ENCODE measurements at places on chromosomes 7 and 10.
A peak's percentile ranks its signal among the peaks of the same experiment; 100 is the strongest.

GRCh38 chr10:95178797-95179196 is 15.2 kb upstream of the ACSM6 start:
- DNase-seq: no peak

- no peak for DNase-seq
Observed at GRCh38 chr10:14306190-14306589, 24.5 kb downstream of the FRMD4A start.

DNA sequence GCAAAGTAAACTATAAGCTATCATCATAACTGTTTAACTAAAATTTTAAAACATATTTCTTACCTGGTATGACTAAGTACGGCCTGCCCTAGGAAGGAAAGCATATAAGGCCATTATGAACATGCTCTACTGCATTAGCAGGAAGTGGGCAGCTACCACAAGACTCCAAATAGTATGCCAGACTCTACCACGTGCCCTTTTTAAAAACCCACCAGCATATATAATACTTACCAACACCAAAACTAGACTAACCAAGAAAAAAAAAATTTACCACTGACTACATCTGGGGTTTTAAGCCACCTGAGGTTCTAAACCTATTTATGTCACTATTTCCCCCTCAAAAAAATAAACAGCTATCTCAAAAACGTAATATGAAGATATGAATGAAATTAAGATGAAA is 30.1 kb downstream of the NUDCD3 start:
- DNase-seq: peak; percentile 84

DNA sequence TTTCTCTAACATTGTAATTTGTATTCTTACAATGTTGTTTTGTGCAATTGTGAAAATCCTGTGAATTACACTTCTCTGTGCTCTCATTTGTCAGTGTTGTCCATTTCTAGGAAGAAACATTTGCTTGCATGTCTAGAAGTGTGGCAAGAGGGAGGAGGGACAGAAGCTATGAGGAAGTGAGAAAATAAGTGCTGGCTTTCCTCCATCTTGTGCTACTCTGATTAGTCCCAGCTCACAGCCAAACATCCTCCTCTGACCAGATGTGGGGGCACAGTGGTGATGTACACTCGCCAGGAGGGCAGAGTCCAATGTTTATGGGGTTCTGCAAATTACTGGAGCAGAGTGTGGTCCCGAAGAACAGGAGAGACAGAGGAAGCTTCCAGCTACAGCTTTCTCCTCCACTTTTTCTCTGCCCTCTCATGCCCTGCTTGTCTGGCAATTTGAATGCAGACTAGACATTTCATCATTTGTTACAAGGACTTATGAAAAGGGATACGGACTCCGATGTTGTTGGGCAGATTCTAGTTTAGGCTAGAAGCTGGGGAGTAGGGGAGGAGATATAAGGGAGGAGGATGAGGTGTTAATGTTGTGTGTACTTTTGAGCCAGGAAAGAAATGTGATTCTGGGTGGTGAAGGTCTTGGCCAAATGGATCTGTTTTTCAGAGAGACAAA is 131.0 kb upstream of the C1GALT1 start:
- DNase-seq: no peak

DNA sequence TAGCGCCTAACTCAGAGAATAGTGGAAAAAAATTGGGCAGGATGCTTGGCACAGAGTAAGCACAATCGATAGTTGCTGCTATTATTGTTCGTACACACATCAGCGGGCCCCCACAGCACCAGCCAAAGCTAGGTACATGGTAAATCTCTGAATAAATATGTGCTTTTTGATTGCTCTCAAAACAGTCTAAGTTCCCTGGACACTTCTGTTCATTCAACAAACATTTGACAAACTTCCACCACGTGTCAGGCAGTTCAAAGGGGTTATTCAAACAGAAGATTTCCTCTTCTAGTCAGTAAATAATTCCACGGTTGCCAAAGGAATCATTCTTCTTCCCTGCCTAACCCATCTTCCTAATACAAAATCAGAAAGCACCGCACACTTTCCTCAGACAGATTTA is 150.8 kb downstream of the DGKI start:
- DNase-seq: no peak

- no peak for DNase-seq
Observed at GRCh38 chr7:1536455-1536742, 5.9 kb downstream of the MAFK start.

DNA sequence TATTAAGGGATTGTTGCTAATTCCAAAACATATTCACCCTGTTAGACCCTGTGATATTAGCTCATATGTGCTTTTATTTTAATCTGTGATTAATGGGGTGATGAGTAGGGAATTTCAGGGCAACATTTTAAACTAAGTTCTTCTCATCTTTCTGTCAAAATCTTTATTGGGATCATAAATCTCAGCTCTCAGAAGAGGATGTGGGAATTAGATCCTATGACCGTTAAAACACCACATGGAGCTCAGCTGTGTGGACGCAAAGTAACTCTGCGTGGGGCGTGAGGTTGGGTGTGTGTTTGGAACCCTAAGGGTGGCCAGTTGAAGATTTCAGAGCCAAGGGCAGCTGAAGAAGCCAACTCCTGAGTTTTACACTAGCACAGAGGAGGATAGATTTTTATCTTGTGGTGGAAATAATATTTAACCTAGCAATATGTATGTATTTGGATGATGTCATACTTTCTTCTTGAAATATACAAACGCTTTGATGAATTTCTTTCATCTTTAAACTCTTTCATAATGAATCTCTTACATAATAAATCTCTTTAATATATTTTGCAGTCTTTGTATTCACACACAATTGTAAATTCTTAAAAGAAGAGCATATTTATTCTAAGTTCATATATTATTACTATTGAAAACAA is 64.4 kb downstream of the EPDR1 start:
- no peak for DNase-seq

GRCh38 chr7:30348083-30348560 is 63.7 kb downstream of the ZNRF2 start:
- DNase-seq: peak; percentile 73

DNA sequence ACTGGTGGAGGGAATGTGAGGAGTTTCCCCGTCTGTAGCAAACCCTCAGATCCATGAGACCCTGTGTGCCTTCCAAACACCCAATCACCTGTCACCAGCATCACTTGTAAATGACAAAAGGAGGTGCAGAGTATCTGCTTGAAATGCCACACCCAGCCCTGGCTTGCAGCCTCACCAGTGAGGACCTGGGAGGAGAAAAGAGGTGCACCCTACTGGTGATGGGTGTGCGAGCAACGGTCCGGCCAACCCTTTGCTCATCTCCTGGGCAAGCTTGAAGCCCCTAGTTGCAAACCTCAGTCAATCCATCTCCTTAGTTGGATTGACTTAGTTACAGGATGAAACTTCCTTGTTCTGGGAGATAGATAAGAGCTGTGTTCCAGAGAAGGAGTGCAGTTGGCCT is 62.4 kb upstream of the WAPL start:
- DNase-seq: peak; percentile 47

DNA sequence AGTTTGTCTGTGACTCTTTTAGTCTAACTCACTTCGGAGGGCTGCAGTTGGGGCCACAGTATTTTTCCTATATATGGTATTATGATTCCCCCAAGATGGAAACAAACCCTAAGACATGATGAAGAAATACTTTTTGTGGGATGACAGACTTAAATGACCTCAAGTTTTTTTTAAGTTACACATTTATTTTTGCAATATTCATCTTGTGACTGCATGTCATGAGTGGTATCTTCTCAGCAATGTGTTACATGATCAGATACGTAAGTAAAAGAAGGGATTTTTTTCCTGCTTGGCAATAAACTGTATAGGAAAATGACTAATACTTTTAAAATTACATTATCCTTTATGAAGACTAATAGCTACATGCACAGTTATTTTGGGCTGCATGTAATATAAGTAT is 57.8 kb downstream of the OR13A1 start:
- DNase-seq: no peak

GRCh38 chr10:31118556-31118955 is 86.9 kb upstream of the ZNF438 start:
- no peak for DNase-seq

DNA sequence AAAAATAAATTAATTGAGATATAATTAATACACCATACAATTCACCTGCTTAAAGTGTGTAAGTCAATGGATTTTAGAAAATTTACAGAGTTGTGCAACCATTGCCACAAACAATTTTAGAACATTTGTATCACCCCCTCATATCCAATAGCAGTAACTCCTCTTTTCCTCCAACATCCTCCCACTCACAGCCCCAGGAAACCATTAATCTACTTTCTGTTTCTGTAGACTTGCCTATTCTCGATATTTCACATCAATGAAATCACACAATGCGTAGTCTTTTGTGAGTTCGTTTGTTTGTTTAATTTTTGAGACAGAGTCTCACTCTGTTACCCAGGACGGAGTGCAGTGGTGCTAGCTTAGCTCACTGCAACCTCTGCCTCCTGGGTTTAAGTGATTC is 13.7 kb upstream of the HERC4 start:
- DNase-seq: no peak

- no peak for DNase-seq
Observed at GRCh38 chr7:141439164-141439563, 112.0 kb upstream of the AGK start.

DNA sequence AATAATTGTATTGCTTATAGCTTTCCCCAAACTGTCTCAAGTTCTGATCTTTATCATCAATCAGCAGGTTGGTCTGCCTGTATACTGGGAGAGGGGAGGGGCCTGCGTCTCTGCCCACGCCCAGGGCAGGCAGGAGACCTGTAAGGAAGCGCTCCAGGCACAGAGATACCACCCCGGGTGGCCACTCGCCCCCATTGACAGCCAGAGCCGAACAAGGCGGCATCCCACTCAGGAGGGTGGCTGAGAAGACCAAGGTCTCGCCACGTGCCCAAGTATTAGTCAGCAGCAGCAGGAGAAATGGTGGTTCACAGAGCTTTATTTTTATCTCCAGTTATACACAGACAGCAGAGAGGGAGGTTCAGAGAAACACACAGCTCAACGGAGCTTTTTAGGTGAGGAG is 7.2 kb downstream of the STK32C start:
- no peak for DNase-seq

DNA sequence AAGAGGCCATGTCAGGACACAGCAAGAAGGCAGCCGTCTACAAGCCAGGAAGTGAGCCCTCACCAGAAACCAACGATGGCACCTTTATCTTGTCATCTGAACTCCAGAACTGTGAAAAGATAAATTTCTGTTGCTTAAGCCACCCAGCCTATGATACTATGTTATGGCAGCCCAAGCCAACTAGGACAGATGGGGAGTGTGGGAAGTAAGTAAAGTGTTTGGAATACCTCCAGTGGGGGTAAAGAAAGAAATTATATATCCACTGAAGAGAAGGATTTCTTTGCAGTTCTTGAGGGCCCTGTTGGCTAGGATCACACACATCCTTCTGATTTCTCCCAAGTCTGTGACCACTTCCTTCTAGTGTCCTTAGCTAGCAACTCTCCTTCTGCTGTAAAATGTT is 384.4 kb downstream of the TNS3 start:
- DNase-seq: no peak

DNA sequence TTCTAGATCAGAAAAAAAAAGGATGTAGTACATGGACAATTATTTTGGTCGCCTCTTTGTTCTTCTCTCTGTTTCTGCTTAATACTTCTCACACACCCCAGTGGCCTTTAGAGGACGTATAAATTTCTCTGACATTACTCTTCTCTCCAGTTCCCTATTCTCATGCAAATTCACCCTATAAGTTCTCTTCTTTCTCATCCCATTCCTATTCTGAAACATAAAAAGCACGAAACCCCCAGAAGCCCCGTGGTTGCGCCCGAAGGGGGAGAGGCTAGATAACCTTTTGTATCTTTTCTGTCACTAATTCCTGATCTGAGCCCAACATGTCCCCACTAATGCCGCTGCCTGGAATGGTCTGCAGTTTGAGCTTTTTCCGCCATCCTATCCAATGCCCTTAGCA is 136.9 kb downstream of the SKIDA1 start:
- DNase-seq: no peak

GRCh38 chr10:21944727-21945386 is 58.7 kb downstream of the DNAJC1 start:
- DNase-seq: no peak

DNA sequence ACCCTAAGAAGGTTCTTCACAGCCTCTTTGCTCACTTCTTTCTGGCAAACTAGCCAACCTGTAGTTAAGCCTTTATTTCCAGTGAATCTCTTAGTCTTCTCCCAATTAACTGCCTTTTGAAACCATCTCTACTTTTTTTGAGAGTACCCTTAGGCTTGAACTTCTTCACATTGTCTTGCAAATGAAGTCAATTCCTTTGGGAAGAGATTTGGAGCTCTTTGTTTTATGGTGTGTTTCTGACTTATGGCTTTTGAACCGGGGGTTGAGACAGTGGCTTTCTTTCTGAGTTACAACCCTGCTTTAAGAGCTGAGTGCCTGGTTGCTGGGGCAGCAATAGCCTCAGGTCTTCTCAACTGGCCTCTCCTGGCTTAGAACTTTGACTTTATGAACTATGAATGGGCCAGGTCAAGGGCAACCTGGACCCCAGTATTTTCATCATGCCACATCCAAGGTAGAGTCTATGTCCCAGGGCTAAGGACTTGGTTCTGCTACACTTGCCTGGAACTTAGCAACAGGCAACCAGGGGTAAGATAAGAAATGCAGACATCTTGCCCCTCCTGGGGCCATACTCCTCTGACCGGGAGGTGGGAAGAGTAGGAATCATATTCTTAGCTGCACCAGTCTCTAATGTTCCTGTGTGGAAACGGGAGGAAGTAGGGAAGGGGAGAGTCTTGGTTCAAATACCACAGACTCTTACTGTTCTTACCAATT is 53.0 kb downstream of the SP4 start:
- DNase-seq: no peak

GRCh38 chr7:29167721-29168120 is 21.4 kb upstream of the CPVL start:
- no peak for DNase-seq

- no peak for DNase-seq
Observed at GRCh38 chr7:21920936-21921335, 24.8 kb downstream of the CDCA7L start.

- no peak for DNase-seq
Observed at GRCh38 chr7:22662556-22663356, 64.2 kb upstream of the IL6 start.

GRCh38 chr10:62899311-62899710 is 83.1 kb upstream of the EGR2 start:
- DNase-seq: no peak

DNA sequence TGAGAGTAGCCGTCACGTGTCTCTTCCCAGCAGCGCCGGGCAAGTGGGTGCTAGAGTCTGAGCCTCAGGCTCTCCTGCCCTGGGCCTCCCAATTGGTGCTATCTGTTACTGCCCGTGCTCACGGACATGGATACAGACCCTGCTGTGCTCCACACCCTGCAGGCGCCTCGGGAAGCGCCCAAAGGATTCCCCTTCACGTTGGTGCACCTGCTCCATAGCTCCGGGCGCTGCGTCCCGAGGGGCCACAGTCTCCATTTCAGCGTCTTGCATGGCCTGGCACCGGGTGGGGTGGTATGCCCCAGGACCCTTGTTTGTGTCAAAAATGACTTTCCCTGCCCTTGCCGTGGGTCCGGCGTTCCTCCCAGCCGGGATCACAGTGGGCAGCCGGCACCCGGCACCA is 13.8 kb upstream of the ZNF212 start:
- no peak for DNase-seq

DNA sequence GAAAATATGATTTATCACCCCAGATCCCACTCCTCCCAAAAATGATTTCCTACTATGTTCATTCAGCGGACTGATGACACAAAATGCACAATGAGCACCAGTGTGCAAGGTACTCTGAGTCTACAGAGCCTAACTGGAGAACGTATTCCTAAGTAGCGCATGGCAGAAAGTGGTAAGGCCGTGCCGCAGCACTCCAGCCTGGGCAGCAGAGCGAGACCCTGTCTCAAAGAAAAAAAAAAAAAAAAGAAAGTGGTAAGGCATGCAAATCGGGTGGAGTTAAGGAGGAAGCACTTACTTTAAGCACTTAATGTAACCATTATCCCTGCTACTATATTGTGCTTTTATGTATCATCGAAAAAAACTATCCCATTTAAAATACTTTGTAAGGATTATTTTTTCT is 25.5 kb downstream of the CYP51A1 start:
- no peak for DNase-seq

Data from activated CD4-positive, alpha-beta T cell treated with anti-CD3 and anti-CD28 coated beads, Interleukin-2, amount 10 ng/mL, durations not matched to agents 7 days and 5 days (primary cell).